LHCN-M2 (cell line): ENCODE measurements at places on chromosomes 1 and 21. TPM values are rescaled to one million over a fixed set of nuclear protein-coding genes. Genes with fewer than 3 reads are reported as not detected.

- no peak for DNase-seq
Measured at GRCh38 chr1:228341450-228341813, 65.2 kb downstream of the TRIM11 start.

DNA sequence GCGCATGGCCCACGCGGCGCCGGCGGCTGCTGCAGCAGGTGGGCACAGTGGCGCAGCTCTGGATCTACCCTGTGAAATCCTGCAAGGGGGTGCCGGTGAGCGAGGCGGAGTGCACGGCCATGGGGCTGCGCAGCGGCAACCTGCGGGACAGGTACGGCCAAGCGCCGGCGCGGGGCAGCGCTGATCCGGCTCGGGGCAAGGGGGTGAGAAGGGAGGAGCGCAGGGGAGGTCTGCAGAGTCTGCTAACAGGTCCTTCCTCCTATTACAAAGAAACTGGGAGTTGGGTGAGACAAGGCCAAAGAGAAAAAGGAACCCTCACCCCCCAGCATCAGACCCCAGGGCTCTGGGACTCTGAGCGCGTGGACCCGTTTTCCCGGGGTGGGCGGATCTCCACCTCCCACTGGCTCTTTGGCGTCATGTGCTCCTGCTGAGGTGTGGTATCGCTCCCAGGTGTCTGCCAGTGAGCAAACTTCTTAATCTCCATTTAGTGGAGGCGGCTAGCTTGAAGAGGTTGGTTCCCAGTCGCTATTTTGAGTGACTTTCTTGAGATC, 431 bp downstream of the MTARC1 start:
- DNase-seq: no peak

GRCh38 chr1:205519541-205520131, 15.2 kb downstream of the CDK18 start:
- DNase-seq: peak; percentile 18

GRCh38 chr1:79207331-79207730, 200.8 kb upstream of the ADGRL4 start:
- no peak for DNase-seq

- no peak for DNase-seq
Measured at GRCh38 chr1:219692981-219693380, 80.1 kb upstream of the ZC3H11B start.

DNA sequence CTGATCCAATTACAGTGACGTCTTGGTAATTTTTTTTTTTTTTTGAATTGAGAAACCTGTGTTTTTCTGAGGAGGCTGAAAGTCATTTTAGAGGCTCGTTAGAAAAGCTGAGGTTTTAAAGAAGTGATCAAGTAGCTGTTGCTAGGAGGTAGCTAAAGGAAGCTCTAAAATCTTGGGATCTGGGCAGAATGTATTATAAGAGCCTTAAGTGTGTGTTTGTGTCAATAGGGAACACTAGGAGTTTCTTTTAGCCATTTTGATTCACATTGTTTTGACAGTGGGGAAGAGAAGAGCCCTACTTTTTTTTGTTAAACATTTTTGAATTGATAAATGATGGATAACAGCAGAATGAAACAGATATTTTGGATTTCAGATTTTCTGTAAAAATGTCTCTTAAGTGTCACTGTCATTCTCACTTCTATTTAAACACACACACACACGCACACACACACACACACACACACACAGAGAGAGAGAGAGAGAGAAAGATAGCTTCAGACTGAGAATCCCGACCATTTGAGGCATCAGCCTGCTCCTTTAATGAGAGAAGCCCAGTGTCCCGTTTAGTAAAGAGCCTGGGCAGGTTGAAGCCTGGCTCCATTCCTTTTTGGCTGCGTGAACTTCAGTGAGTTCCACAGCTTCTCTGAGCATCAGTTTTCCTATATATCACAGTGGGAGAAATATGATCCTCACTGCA, 79.1 kb upstream of the GPR88 start:
- no peak for DNase-seq

GRCh38 chr1:184164536-184164935, 113.0 kb downstream of the TSEN15 start:
- no peak for DNase-seq

- peak; percentile 94 for DNase-seq
Measured at GRCh38 chr1:67883069-67883468, 49.8 kb upstream of the GNG12 start.

DNA sequence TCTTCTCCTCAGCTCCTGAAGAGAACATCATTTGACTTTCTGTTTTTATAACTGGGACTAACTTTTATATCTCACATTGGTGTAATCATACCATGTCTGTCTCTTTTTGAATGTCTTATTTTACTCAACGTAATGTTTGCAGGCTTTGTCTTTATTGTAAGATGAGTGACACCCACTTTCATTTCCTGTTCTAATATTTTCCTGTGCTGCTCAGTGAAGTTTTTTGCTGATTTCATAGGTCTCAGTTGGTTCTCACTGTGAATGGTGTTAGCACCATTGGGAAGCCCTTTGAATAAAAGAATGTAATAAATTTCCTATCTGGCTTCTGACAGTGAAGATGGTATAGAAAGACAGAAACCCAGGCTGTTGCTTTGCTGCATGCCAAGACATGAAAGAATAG, 84.0 kb downstream of the RAVER2 start:
- DNase-seq: no peak

DNA sequence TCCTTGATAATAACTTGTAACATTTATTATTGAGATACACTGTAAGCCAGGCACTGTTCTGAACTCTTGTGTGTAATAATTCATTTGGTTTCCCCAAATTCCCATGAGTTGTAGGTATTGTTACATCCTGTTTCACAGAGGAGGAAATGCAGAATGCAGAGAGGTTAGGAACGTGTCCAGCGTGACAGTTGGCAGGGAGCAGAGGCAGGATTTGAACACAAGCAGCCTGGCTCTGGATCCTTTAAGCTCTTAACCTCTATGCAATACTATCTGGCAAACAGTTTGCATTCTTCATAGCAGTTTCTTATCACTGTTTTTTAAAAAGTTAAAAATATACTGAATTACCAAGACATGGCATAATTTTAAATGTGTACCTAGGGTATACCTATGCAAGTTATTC, 30.5 kb downstream of the EEIG2 start:
- DNase-seq: peak; percentile 71

GRCh38 chr21:27812279-27812678, 845.4 kb upstream of the ADAMTS5 start:
- no peak for DNase-seq

GRCh38 chr21:33802481-33802880, 113.1 kb downstream of the ATP5PO start:
- DNase-seq: no peak

DNA sequence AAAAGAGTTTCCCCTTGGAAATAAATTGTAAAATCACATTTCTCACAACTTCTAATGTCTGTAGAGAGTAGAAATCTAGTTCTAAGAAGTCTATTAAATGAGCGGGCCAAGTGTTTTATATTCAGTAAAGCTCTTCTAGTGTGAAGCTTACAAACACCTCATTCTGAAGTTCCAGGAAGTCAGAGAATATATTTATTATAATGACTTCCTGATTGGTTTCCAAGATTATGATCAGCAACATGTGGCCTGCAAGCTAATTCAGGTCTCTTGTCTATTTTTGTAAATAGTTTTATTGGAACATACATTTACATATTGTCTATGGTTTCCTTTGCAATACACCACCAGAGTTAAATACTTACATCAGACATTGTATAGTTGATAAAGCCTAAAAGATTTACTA, 603.9 kb downstream of the AMY1C start:
- DNase-seq: no peak

DNA sequence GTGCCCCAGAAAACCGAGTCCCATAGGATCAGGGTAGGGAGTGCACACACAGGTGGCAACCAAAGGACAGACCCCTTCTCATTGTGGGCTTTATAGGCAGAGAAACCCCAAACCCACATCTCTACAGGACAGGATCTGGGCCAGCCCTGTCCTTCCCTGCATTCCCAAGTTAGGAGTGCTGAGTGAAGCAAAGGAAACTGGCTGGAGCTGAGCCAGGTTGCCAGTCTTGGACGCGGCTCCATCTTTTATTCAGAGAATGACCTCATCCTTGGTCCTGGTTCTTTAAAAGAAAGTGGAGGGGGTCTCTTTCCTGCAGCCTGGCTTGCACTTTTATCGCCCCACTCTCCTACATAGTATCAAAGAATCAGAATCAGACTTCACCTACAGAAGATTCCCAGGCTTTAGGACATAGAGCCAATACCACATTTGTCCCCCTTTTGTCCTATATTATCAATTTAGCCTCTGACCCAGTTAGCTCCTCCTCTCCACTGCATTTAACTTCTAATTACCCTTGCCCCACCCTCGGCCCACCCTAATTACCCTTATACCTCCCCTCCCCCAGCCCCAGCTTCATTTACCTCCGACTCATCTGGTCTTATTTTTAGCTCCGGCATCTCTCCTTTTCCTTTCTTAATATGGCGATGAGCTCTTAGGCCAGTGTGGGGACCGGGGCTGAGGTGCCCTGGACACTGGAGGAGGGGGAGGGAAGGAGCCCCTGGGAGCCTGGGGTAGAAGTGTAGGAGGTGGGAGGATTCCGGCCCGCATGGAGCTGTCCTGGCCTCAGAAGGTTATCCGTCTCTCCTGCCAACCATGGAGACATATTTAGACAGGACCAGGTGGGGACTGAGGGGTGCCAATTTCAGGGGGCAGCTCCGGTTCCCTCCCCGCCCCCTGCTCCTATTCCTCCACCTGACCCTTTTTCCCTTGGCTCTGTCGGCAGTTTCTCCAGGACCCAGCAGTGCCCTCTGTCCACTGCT, at the start of gene CASQ1:
Gene CASQ1, plus strand, starts transcription at position 927 of the 977 bp plus-strand sequence. CDS start 177 bp downstream, outside the sequence.
- DNase-seq: no peak

GRCh38 chr1:84255582-84255981, 45.9 kb upstream of the SAMD13 start:
- no peak for DNase-seq

DNA sequence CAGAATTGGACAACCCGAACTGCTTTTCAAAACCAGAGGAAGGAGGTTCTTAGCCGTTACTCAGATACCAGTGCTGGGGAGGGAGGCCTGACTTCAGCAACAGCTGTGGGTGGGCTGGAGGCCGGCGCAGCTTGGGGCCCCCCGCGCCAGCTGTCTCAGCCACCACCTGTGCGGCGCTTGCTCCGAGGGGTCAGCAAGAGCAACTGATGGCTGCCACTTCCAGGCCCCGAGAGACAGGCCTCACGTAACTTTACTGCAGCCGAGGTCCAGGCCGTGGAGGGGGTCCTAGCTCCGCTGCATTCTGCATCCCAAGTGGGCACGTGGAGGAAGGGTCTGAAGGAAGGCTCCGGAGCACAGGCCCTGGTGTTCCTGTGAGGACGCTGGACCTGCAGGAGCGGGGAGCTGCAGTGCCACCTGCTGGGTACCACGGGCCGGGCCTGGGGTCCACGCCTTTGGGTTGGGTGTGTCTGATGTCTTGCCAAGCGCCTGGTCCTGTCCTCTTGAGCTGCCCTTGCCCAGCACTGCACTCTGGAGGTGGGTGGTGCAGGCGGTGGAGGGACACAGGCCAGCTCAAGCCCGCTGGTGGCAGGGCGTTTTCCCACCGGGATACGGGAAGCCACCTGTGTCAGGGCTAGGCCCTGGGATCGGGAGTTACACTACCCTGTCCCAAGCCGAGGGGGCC, 9.8 kb downstream of the THAP3 start:
- peak; percentile 23 for DNase-seq

GRCh38 chr1:151606384-151606783, 5.5 kb upstream of the SNX27 start:
- DNase-seq: no peak

GRCh38 chr1:192327997-192328396, 11.2 kb downstream of the RGS21 start:
- DNase-seq: no peak

DNA sequence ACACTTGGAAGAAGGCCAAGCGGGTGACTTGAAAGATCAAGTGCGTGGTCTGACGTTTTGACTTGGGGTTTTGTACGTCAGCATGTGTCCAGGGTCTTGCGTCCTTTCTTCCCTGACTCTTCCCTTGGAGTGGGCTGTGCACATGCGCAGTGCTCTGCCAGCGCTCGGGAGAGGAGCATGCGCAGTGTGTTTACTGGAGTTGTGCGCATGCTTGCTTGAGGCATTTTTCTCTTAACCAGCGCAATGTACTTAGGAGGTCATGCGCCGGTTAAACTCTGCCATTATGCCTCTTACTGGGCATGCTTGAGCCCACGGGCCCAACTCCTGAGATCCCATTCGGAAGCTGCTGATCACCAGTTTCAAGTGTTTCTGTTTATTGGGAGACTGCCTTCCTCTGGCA, 242.5 kb upstream of the AJAP1 start:
- DNase-seq: no peak

- no peak for DNase-seq
Measured at GRCh38 chr1:234778221-234779159, 168.5 kb upstream of the IRF2BP2 start.

- DNase-seq: peak; percentile 86
Measured at GRCh38 chr21:21383126-21383525, 384.9 kb downstream of the NCAM2 start.

DNA sequence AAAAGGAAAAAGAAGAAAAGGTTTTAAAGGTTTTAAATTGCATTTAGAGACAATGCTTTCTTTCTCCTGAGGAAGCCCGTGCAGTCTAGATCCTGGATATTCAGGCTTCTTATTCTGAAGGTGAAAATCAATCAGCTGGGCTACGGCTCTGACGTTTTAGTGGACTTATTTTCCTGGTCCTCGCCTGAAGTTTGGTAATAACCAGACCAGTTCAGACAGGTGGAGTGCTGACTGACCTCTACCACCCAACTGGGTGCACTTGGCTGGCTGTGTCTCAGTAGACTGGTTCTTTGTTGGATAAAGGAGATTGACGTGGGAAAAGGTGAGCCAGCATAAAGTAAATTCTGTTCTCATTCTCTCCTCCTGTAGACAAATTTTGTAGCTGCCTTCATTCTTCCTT, 7.2 kb upstream of the ATP1A1 start:
- DNase-seq: no peak

GRCh38 chr21:46552865-46553379, 52.0 kb downstream of the S100B start:
- DNase-seq: no peak

- no peak for DNase-seq
Measured at GRCh38 chr1:117370071-117370470, 2.8 kb downstream of the MAN1A2 start.

DNA sequence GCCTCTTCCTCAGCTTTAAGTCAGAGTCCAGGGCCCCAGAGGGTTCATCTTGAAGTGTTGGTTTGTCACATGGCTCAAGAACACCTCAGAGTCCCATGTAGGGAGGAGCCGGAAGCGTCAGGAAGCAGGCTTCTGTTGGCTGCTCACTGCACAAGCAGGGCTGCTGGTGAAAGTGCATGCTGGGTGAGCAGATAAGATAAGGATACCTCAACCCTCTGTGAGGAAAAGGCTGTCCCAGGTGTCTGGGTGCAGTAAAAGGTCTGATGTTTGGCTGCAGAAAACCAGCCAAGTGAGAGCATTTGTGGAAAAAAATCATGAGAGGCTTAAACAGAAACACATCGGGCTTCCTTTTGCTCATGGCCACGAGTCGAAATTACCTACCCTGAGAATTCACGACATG, 6.2 kb upstream of the TEX35 start:
- DNase-seq: no peak

- DNase-seq: no peak
Measured at GRCh38 chr1:7562729-7563605, 208.1 kb upstream of the VAMP3 start.

The SH3D21 gene
- total RNA-seq: 2.6 and 3.3 TPM in 2 replicates

The GLMP gene
- 42.2 and 45.6 TPM in 2 replicates for total RNA-seq

The CHI3L2 gene
- 0.83 and 2.2 TPM in 2 replicates for total RNA-seq

The UBL4B gene
- total RNA-seq: not detected in 2 replicates

The F13B gene
- total RNA-seq: not detected in 2 replicates

The NOS1AP gene
- total RNA-seq: 0.13 and 0.98 TPM in 2 replicates

The THEM5 gene
- not detected in 2 replicates for total RNA-seq

The NFASC gene
- 0.19 and 0.46 TPM in 2 replicates for total RNA-seq

The AGBL4 gene
- not detected in 2 replicates for total RNA-seq

The OR2T4 gene
- total RNA-seq: not detected in 2 replicates

The GPR52 gene
- total RNA-seq: 0.11 TPM in 1 of 2 replicates, not detected in the other
